ENCODE measurements at places on chromosomes 16 and 17.

DNA sequence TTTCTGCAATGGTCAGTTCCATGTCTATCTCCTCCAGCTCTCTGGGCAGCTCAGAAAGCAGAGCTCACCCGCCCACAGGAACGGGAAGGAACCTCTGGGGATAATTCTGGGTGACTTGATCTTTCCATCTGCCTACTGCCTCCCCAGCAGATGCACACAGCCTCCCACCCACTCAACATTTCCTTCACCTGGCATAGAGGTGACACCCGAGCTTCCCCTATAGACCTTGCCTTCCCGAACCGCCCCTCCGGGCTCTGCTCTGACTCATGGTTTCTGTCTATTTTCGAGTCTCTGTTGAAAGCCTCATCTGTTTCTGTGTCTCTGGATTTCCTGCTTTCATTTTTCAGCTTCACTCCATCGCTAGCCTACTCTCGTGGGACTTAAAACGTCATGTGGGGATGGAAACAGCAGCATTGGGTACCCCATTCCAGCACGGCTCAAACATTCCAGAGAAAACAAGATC is 11.4 kb downstream of the GGA3 start:
- no peak for DNase-seq

GRCh38 chr17:5870231-5870953 is 199.8 kb upstream of the WSCD1 start:
- no peak for DNase-seq

GRCh38 chr17:6244796-6245195 is 174.6 kb downstream of the WSCD1 start:
- no peak for DNase-seq

DNA sequence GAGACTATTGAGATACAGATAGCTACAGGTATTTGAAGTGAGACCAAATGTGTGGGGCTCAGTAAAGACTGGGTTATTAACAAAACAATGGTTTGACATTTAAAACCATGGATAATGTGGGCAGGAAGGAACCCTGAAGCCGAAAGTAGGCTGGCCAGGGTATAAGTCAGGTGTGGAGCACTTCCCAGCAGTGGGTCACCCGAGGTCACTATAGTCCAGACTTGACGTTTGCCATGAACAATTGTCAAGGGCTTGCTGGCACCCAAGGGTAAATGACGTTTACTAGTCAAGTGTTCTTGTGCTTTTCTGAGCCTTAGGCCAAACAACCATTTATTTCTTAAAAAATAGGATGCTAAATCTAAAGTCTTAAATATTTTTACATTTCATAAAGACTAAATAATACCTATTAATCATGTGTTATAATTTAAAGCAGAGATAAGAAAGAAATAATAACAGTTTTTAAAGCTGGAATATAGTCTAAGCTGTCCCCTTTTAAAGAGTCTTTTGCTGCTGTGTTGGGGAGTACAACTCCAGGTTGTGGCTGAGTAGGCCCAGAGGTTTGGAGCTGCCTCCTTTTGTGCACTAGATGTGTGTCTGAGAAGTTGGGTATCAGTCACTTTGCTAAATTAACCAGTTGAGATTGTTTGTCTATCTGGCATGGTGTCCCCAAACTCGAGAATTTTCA is 15.7 kb downstream of the ALDH3A2 start:
- peak; percentile 49 for DNase-seq
